ENCODE measurements at places on chromosomes 13 and 19.

DNA sequence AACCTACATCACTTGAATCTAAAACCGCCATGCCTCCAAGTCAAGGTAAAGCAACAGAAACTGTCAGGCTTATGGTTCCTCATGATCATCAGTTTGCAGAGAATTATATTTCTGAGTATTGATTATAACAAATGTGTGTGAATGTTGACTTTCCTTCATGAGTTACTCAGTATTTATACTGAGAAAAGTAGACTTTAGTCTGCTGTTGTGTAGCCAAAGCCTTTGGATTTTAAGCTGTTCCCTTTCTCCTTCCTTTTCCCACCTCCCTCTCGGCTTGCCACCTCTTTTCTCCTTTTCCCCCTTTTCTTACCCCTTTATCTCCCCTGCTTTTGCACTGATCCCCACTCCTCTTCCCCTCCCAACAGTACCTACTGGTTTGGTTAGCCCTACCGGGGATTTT, 20.7 kb upstream of the GPR18 start:
- no peak for DNase-seq

- DNase-seq: no peak
Measured at GRCh38 chr19:55451163-55451964, 8.3 kb upstream of the SHISA7 start.

GRCh38 chr19:5170329-5170745, 170.3 kb downstream of the PTPRS start:
- peak; percentile 27 for DNase-seq

- DNase-seq: no peak
Measured at GRCh38 chr13:20389696-20390525, 135.7 kb downstream of the CRYL1 start.

DNA sequence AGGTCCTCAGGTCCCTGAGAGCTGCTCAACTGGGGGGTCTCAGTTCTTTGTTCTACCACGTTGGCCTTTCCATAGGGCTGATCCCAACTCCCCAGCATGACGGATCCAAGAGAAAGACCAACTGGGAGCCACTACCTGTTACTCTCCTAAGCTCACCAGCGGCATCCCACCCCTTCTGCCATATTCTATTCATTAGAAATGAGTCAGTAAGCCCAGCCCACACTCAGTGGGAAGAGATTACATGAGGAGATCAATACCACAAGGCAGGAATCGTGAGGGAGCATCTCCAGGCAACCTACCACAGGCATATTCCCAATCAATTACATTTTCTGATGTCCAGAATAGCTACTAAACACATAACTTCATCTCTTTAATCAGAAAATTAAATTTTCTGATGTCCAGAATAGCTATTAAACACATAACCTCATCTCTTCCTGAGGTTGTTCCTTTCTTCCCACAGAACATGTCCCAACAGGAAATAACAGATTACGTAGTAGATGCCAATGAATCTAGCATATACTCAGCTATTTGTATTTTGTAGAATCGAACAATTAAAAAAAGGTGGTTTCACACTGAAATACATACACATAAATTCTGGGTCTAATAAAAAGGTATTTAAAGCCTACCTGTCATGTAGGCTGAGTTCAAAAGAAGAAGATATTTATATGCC, 708.1 kb upstream of the ARGLU1 start:
- no peak for DNase-seq

DNA sequence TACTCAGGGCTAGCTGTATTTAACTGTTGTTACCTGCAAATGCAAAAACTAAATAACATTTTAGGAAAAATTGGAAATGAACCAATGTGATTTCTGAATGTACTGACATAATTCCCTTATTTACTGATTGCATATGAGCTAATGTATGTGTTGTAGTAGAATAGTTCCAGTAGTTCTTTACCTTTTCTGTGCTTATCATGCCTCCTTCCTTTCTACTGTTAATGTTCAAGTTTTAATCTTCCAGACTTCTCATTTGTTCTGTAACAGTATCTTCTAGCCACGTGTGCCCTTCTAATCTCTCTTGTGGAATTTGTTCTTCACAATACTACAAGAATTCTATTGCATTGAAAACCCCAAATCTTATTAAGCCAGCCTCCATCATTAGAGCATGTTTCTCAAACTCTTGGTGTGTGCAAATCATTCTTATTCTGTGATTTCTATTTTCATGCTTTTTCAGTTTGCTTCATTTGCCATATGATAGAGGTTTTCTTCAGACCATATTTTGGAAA, 17.7 kb downstream of the LSM14A start:
- no peak for DNase-seq

GRCh38 chr13:101205408-101205807, 210.9 kb downstream of the NALCN start:
- no peak for DNase-seq

DNA sequence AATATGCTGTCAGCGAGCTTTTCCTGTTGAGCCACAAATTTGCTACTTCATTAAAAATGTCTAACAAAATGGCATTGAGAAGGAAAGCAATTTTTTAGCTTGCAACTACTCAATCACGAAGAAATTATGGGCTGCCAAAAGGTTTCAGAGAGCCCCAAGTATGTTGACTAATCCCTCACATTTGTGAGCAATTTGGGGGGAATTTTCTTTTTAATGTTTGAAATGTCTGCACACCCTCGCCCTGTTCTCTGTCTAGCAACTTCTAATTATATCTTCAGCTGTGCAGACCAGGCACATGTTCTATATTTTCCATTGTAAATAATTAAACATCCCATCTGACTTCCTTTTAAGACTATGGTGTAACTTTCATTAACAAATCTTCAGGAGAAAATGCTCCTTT, 192.9 kb downstream of the DCT start:
- DNase-seq: no peak

GRCh38 chr19:1360126-1360817, 23.4 kb upstream of the NDUFS7 start:
- DNase-seq: no peak

DNA sequence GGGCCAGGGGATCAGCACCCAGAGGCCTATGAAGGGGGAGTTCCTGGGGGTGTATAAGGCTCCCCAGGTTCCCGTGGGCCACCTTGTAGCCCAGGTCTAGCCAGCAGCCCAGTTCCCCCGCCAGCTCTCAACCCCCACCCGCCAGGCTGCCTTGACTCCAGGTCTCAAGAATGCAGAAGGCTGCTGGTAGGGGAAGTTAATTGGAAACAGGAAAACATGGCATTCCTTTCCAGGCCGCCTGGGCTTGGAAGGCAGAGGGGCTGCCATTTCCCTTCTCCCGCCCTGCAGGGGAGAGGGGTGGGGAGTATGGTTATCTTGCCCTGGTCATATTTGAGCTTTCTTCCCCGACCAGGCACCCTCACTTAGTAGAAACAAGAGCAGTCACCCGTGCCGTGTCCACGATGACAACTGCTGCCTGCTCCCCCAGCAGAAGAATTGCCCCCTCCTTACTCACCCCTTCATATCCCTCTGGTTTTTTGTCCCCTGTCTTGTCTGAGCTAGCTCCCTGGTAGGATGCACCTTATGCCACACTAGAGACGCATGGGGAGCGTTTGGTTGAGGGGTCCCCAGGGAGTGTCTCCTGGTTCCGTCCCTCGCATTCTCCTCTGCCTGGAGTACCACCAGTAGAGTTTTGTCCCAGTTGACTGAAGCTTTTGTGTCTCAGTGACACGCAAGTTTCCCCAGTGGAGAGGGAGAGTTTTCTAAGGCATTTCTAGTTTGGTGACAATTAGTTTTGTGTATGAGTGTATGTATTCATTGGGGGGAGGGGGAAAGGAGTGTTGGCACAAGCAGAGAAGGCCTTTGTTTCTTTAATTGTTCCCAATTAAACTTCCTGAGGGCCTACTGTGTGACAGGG, 4.5 kb downstream of the BICRA start:
- no peak for DNase-seq

DNA sequence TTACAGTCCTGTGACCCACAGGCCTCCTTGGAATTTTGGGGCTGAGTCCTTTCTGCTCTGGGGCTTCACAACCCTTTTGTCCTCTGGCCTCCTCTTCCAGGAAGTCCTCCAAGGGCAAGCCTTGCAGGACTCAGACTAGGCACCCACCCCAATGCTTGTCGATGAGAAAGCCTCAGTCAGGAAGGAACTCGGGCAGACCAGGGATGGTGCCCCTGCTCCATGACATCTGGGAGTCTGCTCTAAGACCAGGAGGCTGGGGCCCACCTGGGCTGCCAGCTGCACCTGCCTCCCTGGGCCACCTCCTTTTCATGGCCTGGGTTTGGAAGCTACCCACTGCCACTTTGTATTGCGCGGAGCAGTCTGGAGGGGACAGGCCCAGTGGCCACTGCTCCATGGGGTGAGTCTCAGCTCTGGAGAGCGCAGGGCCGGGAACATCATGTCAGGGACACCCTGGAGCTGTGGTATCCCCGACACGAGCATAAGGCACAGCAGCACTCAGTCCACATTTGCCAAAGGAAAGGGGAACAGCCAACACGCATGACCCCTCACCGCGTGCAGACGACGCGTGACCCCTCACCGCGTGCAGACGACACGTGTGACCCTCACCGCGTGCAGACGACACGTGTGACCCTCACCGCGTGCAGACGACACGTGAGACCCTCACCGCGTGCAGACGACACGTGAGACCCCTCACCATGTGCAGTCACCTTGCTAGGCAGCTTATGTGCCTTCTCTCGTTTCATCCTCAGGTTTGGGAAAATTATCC, 10.8 kb downstream of the C2CD4C start:
- no peak for DNase-seq

- DNase-seq: no peak
Measured at GRCh38 chr19:6916952-6917351, 29.6 kb downstream of the ADGRE1 start.

DNA sequence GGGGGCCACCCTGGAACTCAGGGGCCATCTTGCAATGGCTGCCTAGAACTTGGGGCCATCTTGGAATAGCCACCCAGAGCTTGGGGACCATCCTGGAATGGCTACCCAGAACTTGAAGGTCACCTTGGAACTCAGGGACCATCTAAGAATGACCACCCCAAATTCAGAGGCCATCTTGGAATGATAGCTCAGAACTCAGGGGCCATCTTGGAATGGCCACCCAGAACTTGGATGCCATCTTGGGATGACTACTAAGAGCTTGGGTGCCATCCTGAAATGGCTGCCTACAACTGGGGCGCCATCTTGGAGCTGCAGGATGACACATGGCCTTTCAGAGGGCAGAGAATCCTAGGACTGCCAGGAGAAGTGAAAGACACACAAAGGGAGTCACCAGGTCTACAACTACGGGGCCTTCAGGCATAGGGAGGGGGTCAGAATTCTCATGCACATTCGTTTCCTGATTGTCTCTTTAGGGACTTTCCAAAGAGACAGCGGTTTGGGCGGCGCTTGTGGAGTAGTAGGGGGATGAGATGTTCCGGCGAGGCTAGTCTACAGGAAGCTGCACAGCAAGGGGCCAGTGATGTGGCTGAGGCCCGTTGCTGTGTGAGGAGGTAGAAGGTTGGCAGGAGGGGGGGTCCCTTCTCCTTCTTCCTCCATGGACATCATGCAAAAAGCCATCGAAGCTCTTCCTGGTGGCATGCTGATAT, 125.0 kb downstream of the IER2 start:
- no peak for DNase-seq

DNA sequence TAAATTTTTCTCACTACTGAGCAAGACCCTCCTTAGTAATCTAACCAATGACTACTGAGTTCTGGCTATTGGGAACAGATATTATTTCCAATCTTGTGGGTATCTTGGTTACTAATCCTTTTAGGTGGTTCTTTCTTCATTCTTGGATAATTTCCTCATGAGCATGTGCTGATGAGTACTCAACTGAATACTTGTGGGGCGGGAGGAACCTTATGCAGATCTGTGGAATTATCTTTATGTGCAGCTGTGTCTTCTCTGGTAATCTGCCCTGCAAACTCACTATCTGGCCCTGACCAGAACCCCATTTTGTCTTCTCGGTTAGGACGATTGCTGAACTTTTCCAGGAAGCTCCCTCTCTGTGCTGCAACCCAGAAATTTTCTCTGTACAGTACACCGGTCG, 89.7 kb upstream of the TRPC4 start:
- DNase-seq: no peak

- DNase-seq: no peak
Measured at GRCh38 chr19:3006075-3006767, 22.9 kb downstream of the TLE2 start.

- no peak for DNase-seq
Measured at GRCh38 chr19:29093553-29093908, 119.4 kb downstream of the UQCRFS1 start.

DNA sequence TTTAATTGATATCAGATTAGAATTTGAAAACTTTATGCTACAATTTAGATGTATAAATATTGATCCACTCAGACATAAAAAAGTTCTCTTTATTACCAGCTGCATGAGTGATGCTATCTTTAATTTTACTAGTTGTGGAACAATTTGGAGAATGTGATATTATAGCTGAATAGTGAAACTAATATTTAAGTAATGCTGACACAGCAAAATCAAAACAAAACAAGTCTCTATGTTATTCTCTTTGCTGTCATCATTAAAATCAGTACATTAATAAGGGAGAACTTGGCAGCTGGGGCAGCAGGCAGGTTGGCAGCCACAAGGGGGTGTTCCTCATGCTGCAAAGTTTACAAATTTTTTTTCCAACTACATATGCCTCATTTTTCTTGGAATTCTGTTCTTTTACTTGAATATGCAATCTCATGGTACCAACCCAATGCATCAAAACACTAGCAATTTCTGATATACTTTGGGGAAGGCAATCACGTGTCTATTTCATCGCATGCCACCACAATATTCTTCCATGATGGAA, 585.3 kb downstream of the FGF9 start:
- no peak for DNase-seq

DNA sequence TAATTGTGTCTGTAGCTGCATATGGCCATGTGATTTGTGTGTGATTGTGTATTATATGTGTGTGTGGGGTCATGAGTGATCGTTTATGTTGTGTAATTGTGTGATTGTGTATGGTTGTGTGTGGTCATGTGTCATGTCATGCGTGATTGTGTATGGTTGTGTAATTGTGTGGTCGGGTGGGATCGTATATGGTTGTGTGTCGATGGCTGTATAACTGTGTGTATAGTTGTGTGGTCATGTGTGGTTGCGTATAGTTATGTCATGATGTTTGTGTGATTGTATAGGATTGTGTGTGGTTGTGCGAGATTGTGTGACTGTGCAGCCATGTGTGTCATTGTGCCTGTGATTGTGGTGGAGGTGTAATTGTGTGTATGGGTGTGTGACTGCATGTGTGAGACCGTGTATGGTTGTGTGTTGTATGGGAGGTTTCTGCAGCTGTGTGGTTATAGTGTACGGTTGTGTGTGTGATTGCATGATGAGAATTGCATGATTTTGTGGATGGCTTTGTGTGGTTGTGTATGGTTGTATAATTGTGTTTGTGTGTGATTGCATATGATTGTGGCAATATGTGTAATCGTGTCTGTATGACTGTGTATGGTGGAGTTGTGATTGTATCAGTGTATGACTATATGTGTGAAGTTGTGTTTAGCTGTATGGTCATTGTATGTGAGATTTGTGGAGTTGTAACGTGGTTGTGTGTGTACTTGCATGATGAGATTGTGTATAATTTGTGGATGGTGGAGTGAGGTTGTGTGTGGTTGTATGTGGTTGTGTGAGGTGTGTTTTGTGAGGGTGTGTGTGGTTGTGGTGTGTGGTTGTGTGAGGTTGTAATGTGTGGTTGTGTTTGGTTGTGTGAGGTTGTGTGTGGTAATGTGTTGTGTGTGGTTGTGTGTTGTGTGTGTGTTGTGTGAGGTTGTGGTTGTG, 2.2 kb downstream of the TMPRSS9 start:
- no peak for DNase-seq
